ENCODE measurements at places on chromosomes 6 and 20. TPM values are rescaled to one million over a fixed set of nuclear protein-coding genes. Genes with fewer than 3 reads are reported as not detected.

GRCh38 chr6:163687075-163687474 is 272.6 kb downstream of the QKI start:
- no peaks in the 10 kb centered on the region for H3K36me3 ChIP-seq
- DNase-seq: no peak
- no peaks in the 10 kb centered on the region for H3K4me1 ChIP-seq
- no peaks in the 10 kb centered on the region for H3K27me3 ChIP-seq

GRCh38 chr6:42104095-42104803 is 38.2 kb downstream of the C6orf132 start:
- peaks cover 40% of the 10 kb centered on the region for H3K4me1 ChIP-seq
- DNase-seq: no peak
- H3K27me3 ChIP-seq: no peaks in the 10 kb centered on the region
- H3K36me3 ChIP-seq: peaks cover 82% of the 10 kb centered on the region
- H3K27ac ChIP-seq: no peak overlapping the region
- H3K4me3 ChIP-seq: no peak overlapping the region

- H3K36me3 ChIP-seq: no peaks in the 10 kb centered on the region
- no peak for DNase-seq
- no peaks in the 10 kb centered on the region for H3K4me1 ChIP-seq
- H3K27me3 ChIP-seq: no peaks in the 10 kb centered on the region
- no peak overlapping the region for H3K27ac ChIP-seq
- H3K4me3 ChIP-seq: no peak overlapping the region
Observed at GRCh38 chr6:136149311-136149710, 100.8 kb downstream of the MTFR2 start.

The STMND1 gene
- total RNA-seq: 0.68 TPM

- H3K4me1 ChIP-seq: peaks cover 10% of the 10 kb centered on the region
- H3K4me3 ChIP-seq: no peak overlapping the region
- no peak overlapping the region for H3K27ac ChIP-seq
- peak; percentile 96 for DNase-seq
- peaks cover 4% of the 10 kb centered on the region for H3K36me3 ChIP-seq
Observed at GRCh38 chr20:45987108-45987780, 15.2 kb upstream of the ZNF335 start.

GRCh38 chr6:130293800-130294199 is 71.0 kb upstream of the SAMD3 start:
- no peaks in the 10 kb centered on the region for H3K36me3 ChIP-seq
- peaks cover 24% of the 10 kb centered on the region for H3K27me3 ChIP-seq
- H3K4me1 ChIP-seq: no peaks in the 10 kb centered on the region
